Naive thymus-derived CD8-positive, alpha-beta T cell (primary cell): ENCODE measurements at places on chromosomes 12 and 14.

- H3K4me3 ChIP-seq, result no peak overlapping the region
- H3K36me3 ChIP-seq, result no peaks in the 10 kb centered on the region
- no peaks in the 10 kb centered on the region for H3K27me3 ChIP-seq
- H3K27ac ChIP-seq, result no peak overlapping the region
These were observed 457.7 kb upstream of the TMEM132C start for GRCh38 chr12:127809275-127809674.

DNA sequence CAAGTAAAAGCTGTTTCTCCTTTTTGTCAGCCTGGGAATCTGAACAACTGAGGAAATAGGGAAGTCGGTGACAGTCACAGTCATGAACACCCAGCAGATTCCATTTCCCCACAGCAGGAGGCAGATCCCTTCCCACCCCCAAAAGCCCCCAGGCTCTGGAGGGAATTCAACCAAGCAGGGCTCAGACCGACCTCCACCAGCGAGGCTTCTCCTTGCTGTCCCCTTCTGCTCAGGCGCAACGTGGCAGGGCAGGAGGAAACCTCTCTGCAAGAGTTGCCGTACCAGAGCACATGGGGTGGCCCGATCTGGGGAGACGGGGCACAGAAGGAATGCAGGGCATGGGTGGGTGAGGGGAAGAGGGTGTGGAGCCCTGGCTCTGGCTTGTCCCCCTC is 319 bp downstream of the GALNT6 start:
- no peak for DNase-seq
- peak overlapping the region; percentile 94 for H3K4me3 ChIP-seq
- peak overlapping the region; percentile 95 for H3K27ac ChIP-seq
- H3K27me3 ChIP-seq, result no peaks in the 10 kb centered on the region
- peaks cover 46% of the 10 kb centered on the region for H3K4me1 ChIP-seq
- no peaks in the 10 kb centered on the region for H3K36me3 ChIP-seq

GRCh38 chr14:68951035-68951797 is 27.9 kb downstream of the ACTN1 start:
- H3K36me3 ChIP-seq, result no peaks in the 10 kb centered on the region
- peak overlapping the region; percentile 86 for H3K4me3 ChIP-seq
- H3K4me1 ChIP-seq, result peaks cover 60% of the 10 kb centered on the region
- no peak for DNase-seq

DNA sequence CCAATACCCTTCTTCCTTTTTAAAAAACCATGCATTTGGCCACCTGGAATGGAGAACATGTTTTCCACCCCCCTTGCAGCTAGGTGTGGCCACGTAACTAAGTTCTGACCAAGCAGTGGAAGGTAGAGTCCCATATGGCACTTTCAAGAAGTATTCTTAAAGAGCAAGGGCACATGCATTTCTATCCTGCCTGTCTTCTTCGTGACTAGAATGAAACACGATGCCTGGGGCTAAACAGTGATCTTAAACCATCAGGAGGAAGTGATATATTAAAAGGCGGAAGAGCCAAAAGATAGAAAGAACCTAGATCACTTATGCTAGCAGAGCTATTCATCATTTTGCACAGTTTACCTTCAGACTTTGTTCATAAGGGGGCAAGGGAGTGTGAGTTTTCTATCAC is 16.0 kb upstream of the DDX11 start:
- H3K27me3 ChIP-seq, result no peaks in the 10 kb centered on the region
- H3K36me3 ChIP-seq, result peaks cover 4% of the 10 kb centered on the region
- no peaks in the 10 kb centered on the region for H3K4me1 ChIP-seq
- DNase-seq, result no peak
- H3K27ac ChIP-seq, result no peak overlapping the region

GRCh38 chr12:27913999-27914614 is 58.4 kb downstream of the PTHLH start:
- no peak overlapping the region for H3K27ac ChIP-seq
- H3K36me3 ChIP-seq, result no peaks in the 10 kb centered on the region
- DNase-seq, result no peak
